Left ventricle myocardium inferior (tissue), 1 donor: ENCODE measurements at places on chromosomes 5 and 9. TPM values are rescaled to one million over a fixed set of nuclear protein-coding genes. Genes with fewer than 3 reads are reported as not detected.

- no peak for DNase-seq
These were observed 20.7 kb downstream of the ITGA1 start for GRCh38 chr5:52808316-52808901.

DNA sequence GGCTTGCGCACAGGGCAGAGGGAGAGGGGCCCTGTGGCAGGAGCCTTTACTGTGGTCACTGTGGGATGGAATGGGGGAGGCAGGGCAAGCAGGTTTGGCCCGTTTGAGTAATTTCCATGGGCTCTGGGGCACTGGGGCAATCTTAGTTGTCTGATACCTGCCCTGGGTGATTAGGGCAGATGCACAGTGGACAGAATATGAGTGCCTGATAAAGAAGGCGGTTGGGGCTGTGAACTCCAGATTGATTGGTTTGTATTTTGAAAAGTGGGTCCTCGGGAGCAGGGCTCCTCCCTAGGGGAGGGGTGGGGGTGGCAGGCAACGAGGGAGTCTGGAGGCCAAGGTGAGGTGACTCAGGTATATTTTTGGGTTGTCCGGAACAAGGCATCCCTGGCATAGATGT, 247.5 kb downstream of the NSG2 start:
- no peak for DNase-seq

The PCDHB5 gene
- total RNA-seq, result 2.3 TPM

DNA sequence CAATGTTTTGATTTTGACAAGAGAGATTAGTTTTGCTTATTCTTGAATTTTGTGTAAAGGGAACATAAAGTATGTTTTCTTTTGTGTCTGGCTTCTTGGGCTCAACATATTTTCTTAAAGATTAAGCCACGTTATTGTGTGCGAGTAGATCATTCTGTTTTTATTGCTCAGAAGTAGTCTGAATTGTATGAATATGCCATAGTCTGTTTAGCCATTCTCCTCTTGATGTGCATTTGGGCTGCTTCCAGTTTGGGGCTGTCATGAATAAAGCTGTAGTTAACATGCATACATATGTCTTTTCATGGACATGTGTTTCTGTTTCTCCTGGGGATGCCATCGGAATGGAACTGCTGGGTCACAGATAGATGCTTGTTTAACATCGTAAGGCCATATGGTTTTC, 198.9 kb downstream of the FANCC start:
- DNase-seq, result no peak

The GPR151 gene
- not detected for total RNA-seq

GRCh38 chr5:135032999-135033861, 798 bp downstream of the PITX1 start:
- DNase-seq, result peak; percentile 12

DNA sequence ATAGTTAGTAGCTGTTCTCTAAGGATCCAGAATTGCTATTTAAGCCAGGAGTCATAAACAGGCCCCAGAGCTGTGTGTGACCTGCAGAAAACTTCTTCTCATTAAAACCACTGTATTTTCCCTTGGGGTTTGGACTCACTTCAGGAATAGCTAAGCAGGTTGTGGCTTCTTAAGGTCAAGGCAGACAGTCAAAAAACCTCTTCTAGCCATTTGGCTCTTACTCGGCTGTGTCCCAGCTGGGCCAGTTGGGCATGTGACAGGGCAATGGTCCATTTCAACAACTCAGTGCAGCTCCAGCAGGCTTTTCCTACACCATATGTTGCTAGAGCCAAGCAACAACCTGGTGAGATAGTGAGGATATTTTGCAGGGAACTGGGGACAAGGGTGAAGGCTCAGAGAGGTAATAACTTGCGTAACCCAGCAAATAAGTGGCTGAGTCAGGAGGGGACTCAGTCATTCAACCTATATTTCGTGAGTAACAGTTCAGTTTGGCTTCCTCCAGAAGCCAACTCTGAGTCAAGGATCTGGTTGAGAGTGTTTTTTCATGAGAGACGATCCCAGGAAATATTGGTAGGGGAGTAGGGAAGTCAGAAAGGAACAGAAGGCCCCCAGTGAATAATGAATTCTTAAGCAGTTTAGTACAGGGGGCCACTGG, 115.4 kb upstream of the PPP2R2B start:
- DNase-seq, result no peak

The FABP6 gene
- 1.6 TPM for total RNA-seq

The IRX1 gene
- 0.16 TPM for total RNA-seq

- DNase-seq, result no peak
These were observed 30.7 kb upstream of the GPX3 start for GRCh38 chr5:150989695-150990094.

DNA sequence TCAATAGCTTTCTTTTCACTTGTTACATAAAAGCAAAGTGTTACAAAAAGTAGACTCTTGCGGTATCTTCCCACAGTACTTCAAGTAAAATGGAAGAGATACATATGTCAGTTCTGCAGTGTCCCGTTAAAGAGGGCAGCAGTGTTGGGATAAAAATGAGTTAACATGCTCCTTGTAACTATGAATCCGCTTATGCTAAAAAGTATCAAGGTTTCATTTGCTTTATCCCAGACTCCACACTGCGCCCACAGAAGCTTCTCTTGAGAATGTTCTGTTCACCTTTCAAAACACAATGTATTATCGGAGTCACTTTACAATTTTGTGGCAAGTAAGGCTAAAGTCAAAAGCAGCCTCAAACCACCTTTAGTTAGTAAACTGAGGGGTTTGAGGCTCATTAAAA, 790 bp downstream of the PTAR1 start:
- DNase-seq, result no peak

DNA sequence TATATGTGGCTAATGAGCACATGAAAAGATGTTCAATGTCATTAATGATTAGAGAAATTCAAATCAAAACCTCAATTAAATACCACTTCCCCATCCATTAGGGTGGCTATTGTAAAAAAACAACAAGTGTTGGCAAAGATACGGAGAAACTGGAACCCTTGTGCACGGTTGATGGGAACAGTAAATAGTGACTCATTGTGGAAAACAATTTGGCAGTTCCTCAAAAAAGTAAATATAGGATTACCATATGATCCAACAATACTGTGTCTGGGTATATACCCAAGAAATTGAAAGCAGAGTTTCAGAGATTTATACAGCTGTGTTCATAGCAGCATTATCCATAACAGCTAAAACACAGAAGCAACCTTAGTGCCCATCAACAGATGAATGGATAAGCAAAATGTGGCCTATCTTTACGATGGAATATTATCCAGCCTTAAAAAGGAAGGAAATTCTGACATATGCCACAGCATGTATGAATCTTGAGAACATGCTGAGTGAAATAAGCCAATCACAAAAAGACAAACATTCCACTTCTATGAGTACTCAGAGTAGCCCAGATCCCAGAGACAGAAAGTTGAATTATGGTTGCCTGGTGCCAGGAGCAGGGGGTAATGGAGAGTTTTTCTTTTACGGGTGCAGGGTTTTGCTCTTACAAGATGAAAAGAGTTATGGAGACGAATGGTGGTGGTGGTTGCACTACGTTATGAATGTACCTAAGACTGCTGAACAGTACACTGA, 41.4 kb upstream of the LRRC14B start:
- no peak for DNase-seq

DNA sequence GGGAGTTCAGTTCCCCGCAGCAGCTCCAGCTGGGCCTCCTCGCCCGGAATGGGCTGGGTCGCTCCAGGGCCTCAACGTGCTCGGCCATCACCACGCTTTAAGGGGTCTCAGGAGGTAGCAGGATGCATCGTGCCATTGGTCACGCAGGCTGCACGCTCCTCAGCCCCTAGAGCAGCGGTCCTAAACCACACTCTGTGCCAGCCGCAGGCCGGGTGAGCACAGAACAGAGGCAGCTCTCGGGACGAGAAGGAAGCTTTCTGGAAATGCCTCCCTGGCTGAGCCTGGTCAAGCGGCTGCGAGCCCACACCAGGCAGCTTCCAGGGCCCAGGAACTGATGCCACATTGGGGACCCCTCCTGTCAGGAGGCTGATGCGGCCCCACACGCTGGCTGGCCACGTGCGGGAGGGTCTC, 39.3 kb upstream of the LPCAT1 start:
- no peak for DNase-seq

GRCh38 chr9:71981944-71982343, 70.5 kb downstream of the C9orf85 start:
- DNase-seq, result no peak

The NKD2 gene
- 3.7 TPM for total RNA-seq

DNA sequence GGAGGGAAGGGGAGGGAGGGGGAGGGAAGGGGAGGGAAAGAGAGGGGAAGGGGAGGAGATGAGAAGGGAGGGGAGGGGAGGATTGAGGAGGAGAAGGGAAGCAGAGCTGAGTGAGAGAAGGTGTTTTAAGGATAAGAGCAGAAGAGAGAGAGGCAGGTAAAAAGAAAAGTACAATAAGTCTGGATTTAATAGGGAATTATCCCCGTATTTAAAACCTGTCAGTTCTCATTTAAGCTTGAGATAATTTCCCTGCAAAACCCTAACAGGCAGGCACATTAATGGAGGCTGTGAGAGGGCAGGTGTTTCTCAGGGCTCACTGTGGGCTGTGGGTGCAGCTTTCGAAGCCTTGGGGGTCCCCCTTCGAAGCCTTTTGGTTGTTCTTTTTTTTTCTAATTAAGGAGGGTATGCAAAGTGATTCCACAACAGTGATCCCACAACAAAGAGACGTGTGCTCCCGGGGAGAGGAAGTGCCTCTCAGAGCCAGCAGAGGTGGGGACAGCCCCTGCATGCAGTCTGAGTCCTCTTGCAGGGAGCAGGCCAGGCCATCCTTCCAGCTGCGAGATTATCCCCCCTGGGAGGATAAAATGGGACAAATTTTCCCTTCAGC, 317.9 kb upstream of the IRX1 start:
- DNase-seq, result no peak

GRCh38 chr5:103834216-103834615, 271.6 kb upstream of the NUDT12 start:
- DNase-seq, result no peak

DNA sequence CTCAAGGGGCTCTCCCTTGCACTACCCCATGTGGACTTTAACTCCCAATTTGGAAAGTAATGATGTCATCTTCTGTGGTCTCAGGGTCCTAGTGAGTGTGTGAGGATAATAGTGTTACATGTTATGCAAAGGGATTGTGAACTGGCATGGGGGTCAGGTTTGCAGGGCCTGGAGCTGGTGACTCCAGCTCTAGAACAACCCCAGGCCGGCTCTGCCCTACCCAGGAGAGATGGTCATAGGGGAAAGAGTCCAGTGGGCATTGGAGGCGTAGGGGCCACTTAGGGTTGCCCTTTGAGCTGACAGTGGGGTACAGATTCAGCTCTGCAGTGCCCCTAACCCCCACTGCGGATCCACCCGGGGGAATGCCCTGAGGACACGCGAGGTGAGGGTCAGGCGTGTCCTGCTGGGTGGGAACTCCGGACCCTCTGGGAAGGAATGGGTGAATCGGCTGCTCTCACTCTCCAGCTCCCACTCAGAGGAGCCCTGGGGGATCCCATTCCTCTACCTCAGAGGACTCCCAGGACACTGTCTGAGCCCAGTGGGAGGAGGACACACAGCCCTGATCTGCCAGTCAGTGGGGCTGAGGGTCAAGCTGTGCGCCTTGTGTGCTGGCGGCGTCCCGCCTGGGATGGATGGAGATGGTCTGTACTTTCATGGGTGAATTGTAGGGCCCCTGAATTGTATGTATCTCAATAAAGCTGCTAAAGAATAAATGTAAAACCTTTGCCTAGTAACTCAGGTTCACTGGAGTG, 2.5 kb upstream of the NKD2 start:
- peak; percentile 12 for DNase-seq
